ENCODE measurements at places on chromosomes 11 and 22. TPM values are rescaled to one million over a fixed set of nuclear protein-coding genes. Genes with fewer than 3 reads are reported as not detected.
A peak's percentile ranks its signal among the peaks of the same experiment; 100 is the strongest.

- no peaks in the 10 kb centered on the region for H3K36me3 ChIP-seq
- H3K4me3 ChIP-seq: no peak overlapping the region
- H3K4me1 ChIP-seq: no peaks in the 10 kb centered on the region
- no peak for DNase-seq
- H3K27me3 ChIP-seq: no peaks in the 10 kb centered on the region
These were observed 435.3 kb downstream of the SOX6 start for GRCh38 chr11:15920856-15921629.

DNA sequence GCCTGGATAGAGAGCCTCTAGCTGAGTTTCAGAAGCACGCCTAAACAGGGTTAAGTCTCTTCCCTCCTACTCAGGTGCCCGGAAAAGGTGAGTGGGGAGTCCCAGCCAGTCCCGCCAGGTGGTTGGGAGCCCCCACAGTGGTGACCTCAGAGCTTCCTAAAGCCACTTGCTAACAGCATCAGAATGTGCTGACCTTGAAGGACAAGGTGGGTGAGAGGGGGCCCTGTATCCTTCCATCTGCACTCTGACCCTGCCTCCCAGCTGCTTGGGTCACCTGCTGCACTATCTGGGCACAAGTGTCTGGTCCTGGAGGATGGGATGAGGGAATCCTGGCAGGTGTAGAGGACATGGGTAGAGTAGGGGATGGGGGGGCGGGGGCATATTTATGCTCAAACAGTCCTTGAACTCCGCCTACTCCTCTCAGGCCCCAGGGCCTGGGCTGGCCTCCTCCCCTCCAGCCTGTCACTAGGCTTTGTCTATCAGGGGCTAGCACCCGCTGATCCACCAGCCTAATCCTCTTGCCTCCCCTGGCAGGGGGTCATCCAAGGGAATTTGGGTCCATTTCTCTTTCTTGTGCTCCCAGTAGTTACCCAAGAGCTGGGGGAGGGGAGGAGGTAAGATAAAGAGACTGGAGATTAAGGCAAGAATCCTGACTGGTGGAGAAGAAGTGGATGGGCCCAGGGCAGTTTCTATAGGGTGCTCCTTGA lies 3.4 kb downstream of the USP2 start:
- peak; percentile 71 for DNase-seq
- H3K36me3 ChIP-seq: no peaks in the 10 kb centered on the region
- H3K4me3 ChIP-seq: no peak overlapping the region
- H3K27me3 ChIP-seq: no peaks in the 10 kb centered on the region
- no peak overlapping the region for H3K27ac ChIP-seq

GRCh38 chr11:13923716-13924650 lies 38.5 kb upstream of the SPON1 start:
- no peak overlapping the region for H3K27ac ChIP-seq
- DNase-seq: no peak
- no peaks in the 10 kb centered on the region for H3K36me3 ChIP-seq
- H3K4me3 ChIP-seq: no peak overlapping the region

DNA sequence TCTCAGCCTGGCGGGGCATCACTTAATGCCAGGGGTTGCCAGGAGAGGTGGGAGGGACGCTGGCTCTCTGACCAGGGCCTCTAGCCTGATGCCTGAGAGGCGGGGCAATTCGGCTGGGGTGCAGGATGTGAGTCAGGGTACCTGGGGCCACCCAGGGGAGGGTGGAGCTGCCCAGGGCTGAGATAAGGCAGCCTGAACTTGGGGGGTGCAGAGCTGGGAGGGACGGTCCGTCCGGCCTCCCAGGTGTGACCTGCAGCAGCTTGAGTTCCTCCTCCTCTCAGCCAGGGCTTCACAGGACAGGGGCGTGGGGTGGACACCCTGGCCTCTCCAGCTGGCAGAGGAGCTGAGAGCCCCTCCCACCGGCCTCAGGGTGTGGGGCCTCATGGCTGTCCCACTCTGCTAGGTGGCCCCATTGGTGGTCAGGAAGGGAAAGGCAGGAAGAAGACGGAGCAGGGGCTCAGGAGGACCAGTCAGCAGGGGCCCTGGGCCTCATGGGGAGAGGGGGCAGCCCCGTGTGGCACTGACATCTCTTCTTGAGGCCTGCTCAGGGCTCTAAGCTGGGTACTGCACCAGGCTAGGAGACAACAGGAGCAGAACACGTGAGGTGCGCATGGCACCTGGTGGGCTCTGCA lies 942 bp upstream of the RPS6KA4 start:
- peaks cover 49% of the 10 kb centered on the region for H3K4me1 ChIP-seq
- H3K27me3 ChIP-seq: no peaks in the 10 kb centered on the region
- H3K4me3 ChIP-seq: peak overlapping the region; percentile 88
- peak overlapping the region; percentile 83 for H3K27ac ChIP-seq
- peaks cover 26% of the 10 kb centered on the region for H3K36me3 ChIP-seq

DNA sequence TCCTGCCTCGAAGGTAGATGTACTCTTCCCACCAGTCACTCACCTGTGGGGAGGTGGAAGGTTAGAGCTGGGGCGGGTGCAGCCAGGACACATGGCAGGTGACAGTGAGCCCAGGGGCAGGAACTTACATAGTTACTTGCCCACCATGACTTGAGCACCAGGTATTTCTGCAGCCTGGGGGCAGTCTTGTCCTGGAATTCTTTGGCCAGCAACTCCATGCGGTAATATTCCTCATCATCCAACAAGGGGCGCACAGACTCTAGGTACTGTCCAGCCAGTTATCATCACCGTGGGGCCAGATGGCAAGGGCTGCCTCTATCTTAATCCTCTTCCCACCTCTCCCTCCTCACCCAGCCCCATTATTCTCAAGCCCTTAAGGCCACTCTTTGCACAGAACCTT lies 2.2 kb downstream of the CPT1B start:
- DNase-seq: no peak
- peaks cover 14% of the 10 kb centered on the region for H3K4me1 ChIP-seq
- H3K27me3 ChIP-seq: no peaks in the 10 kb centered on the region
- H3K4me3 ChIP-seq: no peak overlapping the region
- H3K27ac ChIP-seq: no peak overlapping the region

- no peaks in the 10 kb centered on the region for H3K36me3 ChIP-seq
- H3K4me3 ChIP-seq: no peak overlapping the region
- H3K4me1 ChIP-seq: peaks cover 10% of the 10 kb centered on the region
- DNase-seq: no peak
- no peaks in the 10 kb centered on the region for H3K27me3 ChIP-seq
These were observed 7.4 kb downstream of the PTPRJ start for GRCh38 chr11:47987781-47988180.

DNA sequence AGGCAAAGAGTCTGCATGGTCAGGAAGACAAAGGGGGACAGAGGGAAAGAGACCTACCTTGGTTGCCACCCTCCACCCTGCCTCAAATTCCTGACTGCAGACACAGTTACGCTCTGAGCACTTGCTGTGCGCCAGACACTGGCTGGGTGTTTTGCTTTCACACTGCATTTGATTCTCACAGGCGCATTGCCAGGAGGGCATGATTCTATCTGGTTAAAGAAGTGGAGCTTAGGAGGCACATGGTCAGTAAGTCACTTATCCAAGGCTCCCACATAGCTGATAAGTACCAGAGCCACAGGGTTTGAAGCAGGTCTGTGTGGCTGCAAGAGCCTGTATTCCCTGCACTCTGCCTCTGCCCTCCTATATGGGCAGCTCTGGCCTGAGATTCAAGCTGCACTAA lies 103.9 kb downstream of the TIMP3 start:
- no peaks in the 10 kb centered on the region for H3K27me3 ChIP-seq
- no peak overlapping the region for H3K4me3 ChIP-seq

DNA sequence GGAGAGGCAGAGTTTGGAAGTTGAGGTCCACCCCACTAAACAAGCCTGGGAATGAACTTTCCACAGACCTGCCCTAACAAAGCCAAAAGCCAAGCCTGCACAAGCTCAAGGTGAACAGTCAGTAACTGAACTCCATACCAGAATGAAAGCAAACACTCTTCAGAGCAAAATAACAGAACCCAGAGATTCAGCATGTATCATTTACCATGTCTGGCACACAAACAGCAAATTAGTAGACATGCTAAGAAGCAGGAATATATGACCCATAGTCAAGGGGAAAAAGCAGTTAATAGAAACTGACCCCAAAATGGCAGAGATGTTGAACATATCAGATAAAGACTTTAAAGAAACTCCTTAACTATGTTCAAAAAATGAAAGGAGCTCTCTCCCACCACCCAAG lies 31.3 kb downstream of the TBX1 start:
- peaks cover 13% of the 10 kb centered on the region for H3K36me3 ChIP-seq
- no peak for DNase-seq
- no peak overlapping the region for H3K27ac ChIP-seq
- no peak overlapping the region for H3K4me3 ChIP-seq
- H3K27me3 ChIP-seq: no peaks in the 10 kb centered on the region

DNA sequence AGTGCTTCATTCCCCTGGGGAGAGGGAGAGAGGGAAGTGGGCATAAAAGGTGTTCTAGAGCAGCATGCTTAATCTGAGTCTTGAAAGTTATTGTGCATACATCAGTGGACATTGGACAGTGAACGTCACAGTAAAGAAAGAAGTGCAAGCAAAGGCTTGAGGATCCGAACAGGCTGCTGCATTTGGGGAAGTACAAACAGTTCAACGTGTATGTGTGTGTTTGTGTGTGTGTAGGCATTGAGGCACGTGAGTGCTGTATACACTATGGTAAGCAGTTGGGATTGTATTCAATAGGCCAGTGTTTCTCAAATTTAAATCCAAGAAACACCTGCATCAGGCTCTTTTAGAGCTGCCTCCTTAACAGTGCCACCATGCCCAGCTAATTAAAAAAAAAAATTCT lies 10.4 kb upstream of the EIF3M start:
- DNase-seq: no peak
- no peaks in the 10 kb centered on the region for H3K36me3 ChIP-seq
- no peak overlapping the region for H3K27ac ChIP-seq
- H3K4me3 ChIP-seq: no peak overlapping the region
- no peaks in the 10 kb centered on the region for H3K4me1 ChIP-seq

GRCh38 chr11:101881586-101881985 lies 33.2 kb upstream of the CEP126 start:
- DNase-seq: no peak
- no peak overlapping the region for H3K27ac ChIP-seq
- no peak overlapping the region for H3K4me3 ChIP-seq

DNA sequence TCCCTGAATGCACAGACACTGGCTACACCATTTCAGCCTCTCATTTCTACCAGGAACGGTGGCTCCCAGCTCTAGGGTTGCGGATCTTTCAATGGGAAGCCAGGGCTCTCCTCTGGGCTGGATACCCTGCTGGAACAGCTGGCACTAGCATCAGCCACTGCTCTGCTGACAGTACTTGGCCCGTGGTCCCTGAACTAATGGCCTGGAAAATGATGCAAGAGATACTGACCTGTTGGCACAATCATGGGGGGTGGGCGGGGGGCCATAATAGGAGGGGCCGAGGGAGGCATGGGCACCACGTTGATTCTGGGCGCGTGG lies 10.7 kb upstream of the TBC1D10A start:
- no peak overlapping the region for H3K27ac ChIP-seq
- DNase-seq: no peak
- H3K36me3 ChIP-seq: peaks cover 100% of the 10 kb centered on the region
- H3K4me1 ChIP-seq: peaks cover 3% of the 10 kb centered on the region

GRCh38 chr11:72039031-72039855 lies 40.5 kb downstream of the IL18BP start:
- peak overlapping the region; percentile 95 for H3K27ac ChIP-seq
- H3K4me1 ChIP-seq: peaks cover 62% of the 10 kb centered on the region
- peak overlapping the region; percentile 53 for H3K4me3 ChIP-seq
- H3K27me3 ChIP-seq: no peaks in the 10 kb centered on the region

DNA sequence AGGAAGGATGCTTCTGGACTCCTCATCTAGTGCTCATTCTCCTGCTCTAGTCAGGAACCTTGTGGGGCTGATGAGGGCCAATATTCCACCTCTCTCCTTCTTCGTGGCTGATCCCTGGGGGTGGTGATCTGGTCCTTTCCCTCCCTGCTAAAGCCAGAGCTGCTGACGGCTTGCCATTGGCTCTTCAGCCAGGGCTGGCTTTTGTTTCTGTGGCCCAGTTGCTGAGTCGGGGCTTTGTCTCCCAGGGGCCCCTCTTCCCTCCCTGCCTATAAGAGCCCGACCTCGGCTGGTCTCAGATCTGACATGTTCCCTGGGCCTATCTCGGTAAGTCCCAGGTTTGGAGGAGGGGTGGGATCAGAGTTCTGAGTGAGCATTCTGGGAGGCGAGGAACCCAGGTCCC lies at the start of gene CRYBA4:
Gene CRYBA4 (plus strand): TSS at position 301 of the 400 bp plus-strand sequence. CDS start 634 bp downstream, outside the sequence.
- H3K27me3 ChIP-seq: no peaks in the 10 kb centered on the region
- DNase-seq: no peak
- H3K27ac ChIP-seq: no peak within 1 kb of the TSS
- H3K4me1 ChIP-seq: peaks cover 6% of the 10 kb centered on the region

- no peaks in the 10 kb centered on the region for H3K27me3 ChIP-seq
- H3K27ac ChIP-seq: no peak overlapping the region
- no peak overlapping the region for H3K4me3 ChIP-seq
- peaks cover 23% of the 10 kb centered on the region for H3K36me3 ChIP-seq
- H3K4me1 ChIP-seq: peaks cover 10% of the 10 kb centered on the region
These were observed 3.0 kb downstream of the UCP3 start for GRCh38 chr11:74005721-74006517.

GRCh38 chr22:27994481-27995331 lies 75.7 kb upstream of the PITPNB start:
- peaks cover 5% of the 10 kb centered on the region for H3K4me1 ChIP-seq
- H3K27ac ChIP-seq: no peak overlapping the region
- no peak overlapping the region for H3K4me3 ChIP-seq
- DNase-seq: peak; percentile 48
- H3K27me3 ChIP-seq: no peaks in the 10 kb centered on the region

DNA sequence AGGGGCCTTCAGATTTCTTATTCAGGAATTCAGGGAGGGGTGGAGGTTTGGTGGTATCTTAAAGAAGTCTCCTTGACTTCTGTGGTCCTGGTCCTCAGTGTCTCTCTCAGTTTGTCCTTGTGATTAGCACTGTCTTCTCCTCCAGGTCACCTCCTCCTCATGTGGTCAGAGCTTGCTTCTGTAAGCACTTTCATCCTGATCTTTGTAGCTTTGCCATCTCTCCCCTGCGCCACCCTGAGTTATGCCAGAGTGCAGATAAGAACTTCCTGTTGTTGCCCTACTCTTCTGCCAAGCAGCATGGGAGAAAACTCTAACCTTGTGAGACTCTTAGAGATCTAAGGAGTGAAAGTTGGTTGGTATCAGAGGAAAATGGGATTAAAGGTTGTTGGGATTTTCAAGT lies 30.9 kb downstream of the MICAL2 start:
- H3K36me3 ChIP-seq: no peaks in the 10 kb centered on the region
- no peaks in the 10 kb centered on the region for H3K27me3 ChIP-seq
- DNase-seq: no peak
- H3K27ac ChIP-seq: no peak overlapping the region
- H3K4me1 ChIP-seq: peaks cover 52% of the 10 kb centered on the region

GRCh38 chr11:61147791-61148620 lies 13.2 kb downstream of the VPS37C start:
- H3K27ac ChIP-seq: no peak overlapping the region
- peaks cover 58% of the 10 kb centered on the region for H3K4me1 ChIP-seq
- no peak overlapping the region for H3K4me3 ChIP-seq
- H3K27me3 ChIP-seq: no peaks in the 10 kb centered on the region
- no peak for DNase-seq
- H3K36me3 ChIP-seq: no peaks in the 10 kb centered on the region

ACTN3 gene
- total RNA-seq: not detected

FDXACB1 gene
- 3.5 TPM for total RNA-seq

OR52H1 gene
- not detected for total RNA-seq

SLC43A3 gene
- 61.6 TPM for total RNA-seq

OR8D1 gene
- not detected for total RNA-seq

MMP8 gene
- not detected for total RNA-seq

SLC25A45 gene
- 3.9 TPM for total RNA-seq

MMP12 gene
- total RNA-seq: not detected

OR52I2 gene
- not detected for total RNA-seq

ARHGEF17 gene
- 8.3 TPM for total RNA-seq

SPI1 gene
- total RNA-seq: 13.4 TPM

PARVB gene
- 17.8 TPM for total RNA-seq
